ENCODE measurements at places on chromosomes 16 and 17.

DNA sequence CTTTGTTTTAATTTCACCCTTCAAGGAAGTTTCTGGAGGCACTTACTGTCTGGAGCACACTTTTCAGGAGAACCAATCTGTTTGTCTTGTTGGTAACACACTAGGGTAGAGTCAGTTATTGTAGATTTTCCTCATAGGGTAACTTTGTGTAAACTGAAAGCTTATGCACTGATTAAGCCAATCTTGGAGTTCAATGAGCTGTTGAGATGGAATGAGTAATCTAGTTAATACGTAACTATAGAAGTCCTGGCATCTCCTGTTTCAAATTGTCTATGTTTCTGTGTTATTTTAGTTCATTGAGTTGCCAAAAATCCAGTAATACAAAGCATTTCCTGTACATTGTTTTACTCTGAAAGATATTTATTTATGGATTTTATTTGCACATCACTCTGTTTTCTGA lies 111.6 kb upstream of the HAS3 start:
- no peaks in the 10 kb centered on the region for H3K4me1 ChIP-seq
- peaks cover 26% of the 10 kb centered on the region for H3K36me3 ChIP-seq
- H3K27me3 ChIP-seq: no peaks in the 10 kb centered on the region
- DNase-seq: no peak
- no peak overlapping the region for H3K27ac ChIP-seq

GRCh38 chr17:82063424-82064415 lies 1.9 kb downstream of the DUS1L start:
- DNase-seq: no peak
- H3K36me3 ChIP-seq: peaks cover 24% of the 10 kb centered on the region
- H3K27me3 ChIP-seq: no peaks in the 10 kb centered on the region
- peak overlapping the region; percentile 72 for H3K4me3 ChIP-seq
- no peak overlapping the region for H3K27ac ChIP-seq
- H3K4me1 ChIP-seq: peaks cover 15% of the 10 kb centered on the region

DNA sequence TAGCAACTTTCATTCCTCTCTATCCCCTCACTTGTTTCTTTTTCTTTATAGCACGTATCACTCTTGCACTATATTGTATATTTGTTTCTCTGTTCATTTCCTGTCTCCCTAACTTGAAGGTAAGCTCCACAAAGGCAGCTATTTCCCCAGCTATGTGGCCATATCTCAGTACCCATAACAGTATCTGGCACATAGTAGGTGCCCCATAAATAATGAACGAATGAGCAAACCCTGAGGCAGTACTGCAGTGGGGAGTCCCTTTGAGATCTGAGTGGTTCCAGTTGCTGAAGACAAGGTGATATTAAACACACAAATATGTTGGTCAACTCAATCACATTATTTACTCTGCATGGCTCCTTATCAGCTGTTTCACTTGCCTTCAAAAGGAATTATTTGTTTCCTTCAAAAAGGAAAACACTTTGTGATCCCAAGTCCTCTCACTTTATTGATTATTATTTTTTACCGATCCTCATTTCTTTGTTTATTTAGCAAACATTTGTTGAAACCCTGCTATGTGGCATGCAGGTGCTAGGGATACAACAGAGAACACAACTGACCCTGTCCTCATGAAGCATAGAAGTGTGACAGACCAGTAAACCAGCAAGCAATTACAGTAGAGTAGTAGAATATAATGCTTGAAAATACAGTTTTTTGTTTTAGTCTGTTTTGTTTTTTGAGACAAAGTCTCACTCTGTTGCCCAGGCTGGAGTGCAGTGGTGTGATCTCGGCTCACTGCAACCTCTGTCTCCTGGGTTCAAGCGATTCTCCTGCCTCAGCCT lies 5.7 kb upstream of the ADAP2 start:
- H3K27me3 ChIP-seq: no peaks in the 10 kb centered on the region
- no peak for DNase-seq
- H3K36me3 ChIP-seq: no peaks in the 10 kb centered on the region
- peaks cover 7% of the 10 kb centered on the region for H3K4me1 ChIP-seq

GRCh38 chr16:77788181-77789084 lies at the start of gene VAT1L:
Gene VAT1L (plus strand): TSS chr16:77788564. CDS start chr16:77788683, 119 bp downstream.
- H3K36me3 ChIP-seq: no peaks in the 10 kb centered on the region
- DNase-seq: no peak
- no peak within 1 kb of the TSS for H3K27ac ChIP-seq
- peak within 1 kb of the TSS; percentile 77 for H3K4me3 ChIP-seq
- peaks cover 40% of the 10 kb centered on the region for H3K27me3 ChIP-seq

DNA sequence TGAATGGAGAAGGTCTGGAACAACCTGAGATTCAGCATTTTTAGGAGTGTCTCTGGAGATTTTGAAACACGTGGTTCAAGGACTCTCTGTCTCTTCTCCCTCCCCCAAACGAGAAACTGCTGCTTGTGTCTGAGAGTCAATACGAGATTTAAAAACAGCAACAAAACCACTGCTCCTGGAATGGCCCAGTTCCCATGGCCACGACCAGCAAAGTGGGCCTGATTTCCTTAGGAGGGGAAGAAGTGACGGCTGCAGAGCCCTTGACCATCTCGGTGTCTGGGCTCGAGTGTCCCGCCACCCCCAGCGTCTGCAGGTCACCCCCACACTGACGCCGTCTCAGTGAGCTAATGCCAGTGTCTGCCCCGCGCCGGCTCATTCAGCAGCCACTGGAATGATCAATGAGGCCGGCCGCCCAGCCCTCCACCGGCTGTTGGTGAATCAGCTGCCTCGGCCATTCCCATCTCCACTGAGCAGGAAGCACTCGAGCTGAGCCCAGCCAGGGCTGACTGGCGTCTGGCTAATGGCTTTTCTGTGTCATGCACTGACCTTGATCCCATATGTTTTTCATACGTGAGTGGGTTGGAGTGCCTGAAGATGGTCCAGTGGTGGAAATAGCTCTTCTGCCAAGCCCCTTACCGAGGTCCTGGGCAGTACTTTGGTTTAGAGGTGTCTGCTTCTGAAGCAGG lies 151.8 kb downstream of the PITPNC1 start:
- no peak overlapping the region for H3K4me3 ChIP-seq
- no peak for DNase-seq
- H3K27ac ChIP-seq: no peak overlapping the region
- H3K27me3 ChIP-seq: no peaks in the 10 kb centered on the region

DNA sequence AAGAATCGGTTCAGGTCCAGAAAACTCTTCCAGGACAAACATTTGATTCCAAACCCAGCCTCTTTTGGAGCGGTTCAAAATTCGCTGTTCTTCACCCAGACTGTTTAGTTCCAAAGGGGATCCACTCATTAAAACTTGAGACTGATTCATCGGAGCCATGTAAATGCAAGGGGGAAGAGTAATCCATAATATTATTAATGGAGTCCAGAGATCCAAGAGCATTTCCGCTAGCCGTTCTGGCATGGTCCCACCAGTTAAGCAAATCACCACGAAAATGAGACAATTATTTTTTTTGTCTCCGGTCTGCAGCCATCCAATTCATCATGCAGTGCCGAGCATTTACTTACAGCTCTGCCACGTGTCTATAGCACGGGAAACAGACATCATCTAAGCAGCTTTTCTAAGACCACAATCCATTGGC lies 15.1 kb downstream of the CDH8 start:
- H3K36me3 ChIP-seq: no peaks in the 10 kb centered on the region
- no peak overlapping the region for H3K27ac ChIP-seq
- DNase-seq: no peak
- H3K27me3 ChIP-seq: no peaks in the 10 kb centered on the region

Measured in activated B cell treated with CpG ODN at 0.5 μM for 24 hours (primary cell).